Suppressor macrophage (primary cell): ENCODE measurements at places on chromosomes 7 and 10.

- DNase-seq, result no peak
These were observed 35.5 kb upstream of the CC2D2B start for GRCh38 chr10:95872158-95872711.

DNA sequence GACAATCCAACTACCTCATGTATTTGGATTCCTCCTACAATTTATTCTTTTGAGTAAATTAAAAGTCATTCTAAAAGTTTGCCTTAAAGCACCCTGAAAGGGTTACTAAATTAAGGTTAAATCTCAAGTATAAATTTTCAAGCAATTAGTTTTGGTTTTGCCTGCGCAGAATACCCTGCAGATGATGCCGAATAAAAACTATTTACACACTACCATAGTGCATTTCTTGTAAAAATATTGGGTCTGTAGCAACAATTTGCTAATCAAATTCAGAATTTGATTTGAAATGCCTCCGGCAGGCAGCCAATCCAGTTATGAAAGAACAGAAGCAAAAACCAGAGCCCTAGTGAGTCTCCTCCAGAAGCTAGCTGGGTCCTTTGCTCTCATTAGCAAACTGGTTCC, 122.2 kb downstream of the TWIST1 start:
- no peak for DNase-seq

DNA sequence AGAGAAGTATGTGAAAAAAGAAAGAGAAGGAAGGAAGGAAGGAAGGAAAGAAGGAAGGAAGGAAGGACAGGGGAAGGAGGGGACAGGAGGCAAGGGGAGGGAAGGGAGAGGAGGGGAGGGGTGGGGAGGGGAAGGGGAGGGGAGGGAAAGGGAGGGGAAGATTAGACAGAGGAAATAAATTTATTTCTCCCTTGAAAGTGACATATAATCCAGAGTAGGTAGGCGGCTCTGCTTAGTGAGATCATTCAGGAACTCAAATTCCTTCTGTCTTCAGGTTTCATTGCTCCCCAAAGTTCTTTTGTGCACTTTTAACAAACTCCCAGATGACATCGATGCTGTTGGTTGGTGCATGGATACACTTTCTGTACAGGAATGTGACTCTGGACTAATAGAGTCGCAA, 594.7 kb upstream of the STEAP1 start:
- no peak for DNase-seq

DNA sequence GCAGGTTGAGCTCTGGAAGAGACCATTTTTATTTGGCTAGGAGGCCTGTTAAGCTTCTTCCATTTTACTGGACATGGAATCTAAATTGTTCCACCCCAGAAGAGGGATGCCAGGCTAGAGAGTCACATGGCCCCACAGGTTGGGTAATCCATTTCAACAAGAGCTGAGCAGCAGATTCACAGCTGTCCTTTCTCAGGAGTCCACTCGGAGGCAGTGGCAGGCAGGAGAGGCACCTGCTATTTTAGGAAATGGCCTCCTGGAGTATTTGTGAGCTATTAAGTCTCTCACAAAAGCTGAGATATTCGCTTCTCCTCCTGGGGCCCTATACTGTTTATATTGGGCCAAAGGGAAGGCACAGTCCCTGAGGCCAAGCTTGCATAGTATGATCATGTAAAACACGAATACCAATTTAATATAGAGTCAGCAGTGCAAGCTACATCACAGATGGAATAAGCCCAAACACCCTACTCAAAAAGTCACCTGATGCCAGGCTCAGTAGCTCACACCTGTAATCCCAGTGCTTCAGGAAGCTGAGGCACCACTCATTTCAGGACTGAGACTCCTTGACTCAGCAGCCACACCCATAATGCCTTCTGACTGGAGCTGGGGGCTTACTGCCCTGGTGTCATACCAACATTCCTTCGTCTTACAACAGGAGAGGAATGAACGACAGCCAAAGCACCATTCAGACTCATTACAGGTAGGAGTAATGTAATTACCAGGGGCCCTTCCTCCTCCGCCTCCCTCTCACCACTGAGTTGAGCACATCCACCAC, 124.1 kb downstream of the LMBR1 start:
- DNase-seq, result no peak

- DNase-seq, result no peak
These were observed 26.4 kb upstream of the UMAD1 start for GRCh38 chr7:7614018-7614741.
